ENCODE measurements at places on chromosomes 2 and 18.

- DNase-seq: no peak
Measured at GRCh38 chr18:60623331-60623730, 250.8 kb upstream of the MC4R start.

- no peak for DNase-seq
Measured at GRCh38 chr2:160388464-160389263, 104.9 kb downstream of the RBMS1 start.

DNA sequence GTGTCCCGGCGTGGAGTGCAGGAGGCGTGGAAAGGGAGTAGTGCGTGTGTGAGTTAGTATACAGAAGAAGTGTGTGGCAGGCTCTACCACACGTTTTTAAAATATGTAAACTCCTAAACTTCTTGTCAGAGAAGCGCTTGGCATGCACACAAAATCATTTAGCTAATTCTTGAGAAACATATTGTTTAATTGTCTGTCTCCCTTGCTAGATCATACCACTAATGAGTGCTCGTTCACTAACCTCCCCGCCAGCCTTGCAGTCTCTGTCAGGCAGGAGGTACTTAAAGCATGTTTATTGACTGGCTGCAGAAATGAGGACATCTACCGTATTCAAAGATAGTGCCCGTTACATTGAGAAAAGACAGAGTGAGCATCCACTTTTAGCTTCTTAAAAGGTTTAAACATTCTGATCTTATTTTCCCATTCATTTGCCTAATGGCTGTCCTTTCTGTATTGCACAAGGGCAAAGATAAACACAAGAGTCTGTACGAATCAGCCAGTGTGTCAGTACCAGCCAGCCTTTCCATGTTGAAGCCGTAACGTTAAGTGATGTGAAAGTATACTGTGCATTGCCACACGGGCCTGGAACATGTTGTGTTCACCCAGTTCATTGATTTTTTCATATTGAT, 41.4 kb downstream of the TRAPPC12 start:
- no peak for DNase-seq

DNA sequence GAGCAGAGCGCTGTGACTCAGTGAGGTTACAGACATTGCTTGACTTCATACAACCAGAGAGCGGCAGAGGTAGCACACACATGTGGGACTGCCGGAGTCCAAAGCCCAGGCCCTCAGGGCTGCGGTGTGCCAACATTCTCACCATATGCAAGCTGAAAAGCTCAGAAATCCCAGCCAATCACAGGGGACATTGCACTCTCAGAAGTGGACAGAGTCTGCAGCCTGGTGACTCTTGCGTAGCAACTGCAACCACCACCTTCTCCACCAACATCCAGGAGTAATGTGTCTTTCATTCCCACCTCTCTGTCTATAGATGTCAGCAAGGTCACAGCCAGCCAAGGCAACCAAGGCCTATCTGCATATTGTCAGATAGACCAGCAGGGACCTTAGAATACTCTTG, 158.1 kb downstream of the TTC32 start:
- DNase-seq: no peak

- DNase-seq: no peak
Measured at GRCh38 chr2:55459714-55460274, 40.1 kb upstream of the CCDC88A start.

GRCh38 chr18:22847392-22847791, 85.7 kb upstream of the RBBP8 start:
- DNase-seq: no peak

GRCh38 chr2:128262315-128263253, 56.1 kb downstream of the HS6ST1 start:
- no peak for DNase-seq

DNA sequence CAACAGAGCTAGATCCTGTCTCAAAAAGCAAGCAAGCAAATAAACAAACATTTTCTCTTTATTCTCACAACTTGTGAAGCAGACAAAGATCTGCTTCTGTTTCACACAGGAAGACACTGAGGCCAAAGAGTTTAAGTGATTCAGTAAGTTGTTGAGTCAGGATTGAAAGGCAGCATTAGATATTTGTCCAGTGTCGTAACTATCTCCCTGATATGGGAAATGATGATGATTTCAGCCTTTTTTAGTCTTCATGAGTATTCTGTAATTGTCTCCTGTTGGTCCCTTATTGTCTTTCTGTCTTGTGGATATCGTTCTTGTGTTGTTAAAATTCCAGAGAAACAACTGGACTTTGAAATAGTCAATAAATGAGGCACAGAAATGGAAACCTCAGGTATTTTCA, 59.6 kb downstream of the GATA6 start:
- no peak for DNase-seq

DNA sequence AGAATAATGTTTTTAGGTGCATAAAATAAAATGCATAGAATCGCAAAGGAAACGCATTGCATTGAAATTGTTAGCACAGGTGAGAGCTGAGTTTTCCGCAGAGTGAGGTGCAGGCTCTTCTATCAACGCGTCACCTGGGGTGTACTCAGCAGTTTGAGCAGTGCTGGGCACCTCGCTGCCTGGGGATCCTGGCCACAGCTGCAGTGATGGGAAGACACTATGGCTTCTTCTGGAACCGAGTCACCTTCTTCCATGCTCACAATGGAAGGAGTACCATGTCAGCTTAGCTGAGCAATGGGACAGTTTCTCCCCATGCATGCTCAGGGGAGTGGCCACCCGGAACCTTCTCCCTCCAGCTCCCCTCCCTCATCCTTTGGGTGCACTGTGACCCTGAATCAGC, 95.4 kb upstream of the OTOS start:
- no peak for DNase-seq

GRCh38 chr18:6366776-6367175, 47.9 kb downstream of the L3MBTL4 start:
- no peak for DNase-seq

DNA sequence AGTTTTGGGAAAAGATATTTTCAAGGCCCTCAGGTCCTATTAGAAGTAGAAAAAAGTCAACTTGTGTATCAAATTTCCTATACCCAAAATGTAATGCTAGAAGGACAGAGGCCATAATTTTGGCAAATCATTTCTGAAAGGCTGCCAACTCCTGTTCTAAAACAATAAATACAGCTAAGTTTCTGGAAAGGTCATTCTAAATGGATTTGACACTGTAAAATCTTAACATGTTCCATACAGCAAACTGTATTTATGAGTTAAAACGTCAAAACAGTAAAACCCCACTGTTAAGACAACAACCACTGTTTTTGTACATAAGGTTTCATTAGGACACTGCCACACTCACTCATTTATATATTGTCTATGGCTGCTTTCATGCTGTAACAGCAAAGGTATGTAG, 9.7 kb downstream of the FAM98A start:
- DNase-seq: no peak

GRCh38 chr2:212997526-212998020, 153.8 kb downstream of the IKZF2 start:
- DNase-seq: no peak

GRCh38 chr2:23446916-23447315, 61.9 kb downstream of the KLHL29 start:
- DNase-seq: no peak

GRCh38 chr18:49812286-49813068, 856 bp downstream of the ACAA2 start:
- DNase-seq: no peak

DNA sequence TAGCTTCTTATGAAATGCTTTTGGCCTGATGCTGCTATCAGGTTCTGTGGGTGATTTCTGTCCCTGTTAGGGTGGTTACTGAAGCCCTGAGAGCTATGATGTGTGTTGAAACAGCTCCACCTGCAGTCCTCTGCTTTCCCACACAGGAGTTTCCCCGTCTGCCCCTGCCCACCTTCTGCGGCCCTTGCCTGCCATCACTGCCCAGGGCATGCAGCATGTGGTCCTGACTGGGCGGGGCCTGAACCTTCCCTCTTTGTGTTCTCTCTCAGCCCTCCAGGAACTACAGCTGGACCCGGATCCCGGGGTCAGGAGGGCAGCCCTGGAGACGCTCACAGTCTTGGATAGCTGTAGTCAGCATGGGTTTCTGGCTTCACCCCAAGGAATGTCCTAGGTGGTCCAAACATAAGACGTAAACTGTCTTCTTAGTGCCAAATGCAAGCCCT, 21.4 kb downstream of the HJURP start:
- no peak for DNase-seq

GRCh38 chr2:172095146-172095904, 7.4 kb downstream of the DLX2 start:
- no peak for DNase-seq

- no peak for DNase-seq
Measured at GRCh38 chr2:171274757-171275156, 114.1 kb upstream of the TLK1 start.

DNA sequence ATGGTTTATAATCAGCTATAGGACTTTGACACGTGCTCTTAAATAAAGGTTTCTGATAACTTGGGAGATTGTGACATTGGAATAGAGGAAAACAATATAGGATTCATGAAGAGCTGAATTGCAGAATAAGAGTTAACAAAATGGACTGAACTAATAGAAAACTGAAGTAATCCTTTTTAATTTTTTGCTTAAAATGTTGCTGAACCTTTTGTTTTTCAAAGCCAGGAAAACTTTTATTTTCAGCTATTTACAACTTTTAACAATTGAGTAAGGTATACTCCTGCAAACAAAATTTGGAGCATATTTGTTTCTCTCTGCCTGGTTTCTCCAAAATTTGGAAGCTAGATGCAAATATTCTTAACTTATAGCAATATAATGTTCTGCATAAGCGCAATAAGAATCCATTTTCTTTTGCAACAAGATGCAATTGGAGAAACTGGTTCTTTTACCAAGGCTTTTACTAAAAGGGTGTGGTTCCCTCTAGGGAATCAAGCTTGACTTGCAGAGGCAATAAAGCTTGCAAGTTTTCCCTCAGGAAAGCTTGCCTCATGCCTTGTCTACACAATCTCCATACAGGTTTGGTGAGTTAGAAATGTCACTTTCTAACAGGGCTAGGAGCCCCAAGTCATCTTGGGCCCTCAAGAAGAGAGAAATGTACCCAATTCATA, 10.3 kb upstream of the PDK1 start:
- no peak for DNase-seq

DNA sequence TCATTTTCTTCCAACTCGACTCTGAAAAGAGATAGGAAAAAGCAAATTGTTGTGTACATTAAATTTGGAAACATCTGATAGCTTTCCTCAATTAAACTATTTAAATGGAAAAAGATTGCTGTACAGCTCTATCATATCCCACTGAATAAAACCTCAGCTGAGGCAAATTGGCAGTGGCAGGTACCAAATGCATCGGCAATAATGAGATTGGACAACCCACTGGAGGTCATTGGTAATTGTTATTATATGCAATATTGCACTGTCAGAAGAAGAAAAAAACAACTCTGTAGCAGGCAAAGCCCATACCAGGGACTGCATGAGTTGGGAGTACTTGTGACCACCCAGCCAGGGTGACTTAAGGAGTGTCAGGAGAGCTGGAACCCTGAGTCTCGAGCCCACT, 291.6 kb upstream of the SKOR2 start:
- no peak for DNase-seq

DNA sequence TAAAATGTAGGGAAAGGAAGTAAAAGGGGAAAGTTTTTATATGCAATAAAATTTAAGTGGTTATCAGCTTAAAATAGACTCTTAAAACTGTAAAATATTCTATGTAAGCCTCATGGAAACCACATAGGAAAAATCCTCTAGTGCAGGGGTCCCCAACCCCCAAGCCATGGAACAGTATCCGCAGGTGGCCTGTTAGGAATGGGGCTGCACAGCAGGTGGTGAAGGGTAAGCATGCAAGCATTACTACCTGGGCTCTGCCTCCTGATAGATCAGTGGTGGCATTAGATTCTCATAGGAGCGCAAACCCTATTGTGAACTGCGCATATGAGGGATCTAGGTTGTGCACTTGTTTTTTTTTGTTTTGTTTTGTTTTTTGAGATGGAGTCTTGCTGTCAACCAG, 1409.3 kb upstream of the CDH2 start:
- DNase-seq: no peak

DNA sequence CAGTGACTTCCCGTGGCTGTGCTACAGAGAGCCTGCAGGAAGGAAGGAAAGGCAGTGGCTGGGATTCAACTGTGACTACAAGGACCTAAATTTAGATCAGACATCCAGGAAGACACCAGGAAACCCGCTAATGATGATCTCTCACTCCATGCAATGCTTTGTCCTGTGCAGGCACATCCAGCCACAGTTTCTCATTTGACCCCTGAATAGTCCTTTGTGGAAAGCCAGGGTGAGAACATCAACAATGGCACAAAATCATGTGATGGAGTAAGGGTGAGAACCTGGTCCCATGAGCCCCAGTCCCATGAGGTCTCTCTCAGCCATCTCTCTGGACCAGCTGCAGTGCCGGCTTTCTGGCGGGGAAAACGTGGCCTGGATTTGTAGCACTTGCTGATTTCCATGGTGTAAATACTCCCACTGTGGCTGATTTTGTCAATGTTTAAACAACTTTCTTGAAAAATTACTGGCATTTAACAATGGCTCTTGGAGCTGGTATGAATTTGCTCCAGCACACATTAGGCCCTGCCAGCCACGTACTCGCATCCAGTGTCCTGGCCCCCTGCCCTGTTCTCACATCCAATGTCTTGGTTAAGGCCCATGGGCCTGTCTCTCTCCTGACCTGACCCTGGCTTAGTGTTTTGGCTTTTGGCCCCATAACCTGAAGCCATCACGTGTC, 159.0 kb upstream of the HAAO start:
- DNase-seq: no peak

GRCh38 chr2:1891971-1892486, 147.7 kb upstream of the PXDN start:
- no peak for DNase-seq

DNA sequence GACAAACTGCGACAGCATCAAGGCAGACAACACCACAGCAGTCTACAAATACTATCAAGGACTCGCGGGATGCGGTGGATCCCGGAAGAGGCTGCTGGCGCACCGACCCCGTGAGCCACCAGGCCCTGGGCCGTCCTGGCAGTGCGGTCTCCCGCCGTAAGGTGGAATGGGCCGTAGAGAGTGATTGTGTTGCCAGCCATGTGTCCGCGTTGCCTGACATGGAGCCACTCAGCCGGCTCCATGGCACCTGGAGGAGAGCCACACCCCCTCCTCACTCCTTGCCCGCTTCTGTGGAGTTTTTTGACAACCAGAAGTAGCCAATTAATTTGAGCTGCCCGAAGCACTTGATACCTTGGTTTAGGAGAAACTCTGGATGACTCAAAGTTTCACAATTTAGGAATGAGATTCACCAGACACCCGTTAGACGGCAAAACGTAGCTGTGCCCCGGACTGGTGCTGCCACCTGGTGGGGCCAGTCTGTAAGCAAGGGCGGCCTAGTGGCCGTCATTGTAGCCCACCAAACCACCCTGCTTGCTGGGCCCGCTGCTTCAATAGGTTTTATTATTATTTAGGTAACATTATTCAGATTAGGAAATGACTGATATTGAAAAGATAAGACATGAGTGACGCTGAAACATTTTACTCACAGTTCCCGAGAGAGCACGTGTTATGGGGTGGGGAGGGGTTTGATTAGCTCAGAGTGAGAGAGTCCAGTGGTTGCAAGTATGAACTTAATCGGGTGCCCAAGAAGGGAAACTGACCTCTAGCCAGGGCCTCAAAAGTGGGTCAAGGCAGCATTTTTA, 10.2 kb upstream of the IMP4 start:
- no peak for DNase-seq

DNA sequence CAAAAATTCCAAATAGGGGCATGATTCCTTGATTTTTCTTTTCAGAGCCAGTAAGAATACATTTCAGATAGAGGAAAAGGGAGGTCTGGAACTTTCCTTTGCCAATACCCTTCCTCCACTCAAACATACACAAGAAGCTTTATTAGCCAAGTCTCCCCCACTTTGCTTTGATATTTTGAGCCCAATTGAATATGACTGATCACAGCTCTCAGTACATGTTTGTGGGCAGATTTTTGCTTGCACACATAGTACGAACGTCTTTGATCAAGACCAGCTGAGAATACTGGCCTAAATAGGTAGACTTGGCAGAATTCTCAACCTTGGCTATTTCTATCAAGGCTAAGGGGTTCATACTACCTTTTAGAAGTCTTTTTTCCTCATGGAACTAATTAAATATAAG, 148.8 kb upstream of the PGAP1 start:
- DNase-seq: no peak

Measured in GM12878 (cell line).